ENCODE measurements at places on chromosomes 3 and 15. TPM values are rescaled to one million over a fixed set of nuclear protein-coding genes. Genes with fewer than 3 reads are reported as not detected.

- peaks cover 24% of the 10 kb centered on the region for H3K4me1 ChIP-seq
- no peak overlapping the region for H3K4me3 ChIP-seq
- no peak for DNase-seq
- peak overlapping the region; percentile 33 for H3K27ac ChIP-seq
- H3K27me3 ChIP-seq, result no peaks in the 10 kb centered on the region
These were observed 27.0 kb downstream of the PSTPIP1 start for GRCh38 chr15:77021803-77022381.

DNA sequence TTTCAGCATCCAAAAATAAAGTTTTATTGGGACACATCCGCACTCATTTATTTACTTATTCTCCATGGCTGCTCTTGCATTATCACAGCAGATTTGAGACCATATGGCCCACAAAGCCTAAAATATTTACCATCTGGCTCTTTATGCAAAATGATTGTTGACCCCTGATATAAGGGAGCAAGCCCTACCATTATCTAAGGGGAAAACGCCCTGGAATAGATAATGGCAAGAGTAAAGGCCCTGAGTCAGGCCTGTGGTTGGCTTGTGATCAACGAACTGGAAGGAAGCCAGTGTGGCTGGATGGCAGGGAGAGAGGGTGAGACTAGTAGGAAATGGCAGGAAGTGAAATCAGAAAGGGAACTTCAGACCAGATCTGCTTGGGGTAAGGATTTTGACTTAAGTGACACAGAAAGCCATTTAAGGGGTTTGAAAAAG is 24.6 kb upstream of the DMXL2 start:
- H3K4me1 ChIP-seq, result no peaks in the 10 kb centered on the region
- peaks cover 8% of the 10 kb centered on the region for H3K27me3 ChIP-seq
- no peak for DNase-seq
- no peak overlapping the region for H3K4me3 ChIP-seq
- no peaks in the 10 kb centered on the region for H3K36me3 ChIP-seq

GRCh38 chr3:37892927-37893600 is 31.4 kb downstream of the CTDSPL start:
- H3K4me1 ChIP-seq, result peaks cover 12% of the 10 kb centered on the region
- H3K27ac ChIP-seq, result no peak overlapping the region
- H3K4me3 ChIP-seq, result no peak overlapping the region
- no peak for DNase-seq
- H3K27me3 ChIP-seq, result no peaks in the 10 kb centered on the region
- H3K36me3 ChIP-seq, result no peaks in the 10 kb centered on the region

DNA sequence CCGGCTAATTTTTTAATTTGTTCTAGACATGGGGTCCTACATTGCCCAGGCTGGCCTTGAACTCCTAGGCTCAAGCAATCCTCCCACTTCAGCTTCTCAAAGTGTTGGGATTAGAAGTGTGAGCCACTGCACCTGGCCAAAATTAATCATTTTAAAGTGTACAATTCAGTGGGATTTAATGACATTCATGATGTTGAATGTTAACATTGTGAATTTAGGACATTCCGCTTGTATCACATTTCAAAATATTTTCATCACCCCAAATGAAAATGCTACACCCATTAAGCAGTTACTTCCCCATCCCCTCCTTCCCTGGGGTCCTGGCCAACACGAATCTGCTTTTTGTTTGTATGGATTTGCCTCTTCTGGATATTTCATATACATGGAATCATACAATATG is 62.1 kb upstream of the CGNL1 start:
- H3K36me3 ChIP-seq, result no peaks in the 10 kb centered on the region
- no peaks in the 10 kb centered on the region for H3K27me3 ChIP-seq
- H3K4me3 ChIP-seq, result no peak overlapping the region
- H3K27ac ChIP-seq, result no peak overlapping the region

GRCh38 chr15:99571299-99571698 is 5.5 kb downstream of the MEF2A start:
- no peaks in the 10 kb centered on the region for H3K27me3 ChIP-seq
- no peak overlapping the region for H3K4me3 ChIP-seq
- DNase-seq, result no peak
- H3K36me3 ChIP-seq, result no peaks in the 10 kb centered on the region

- H3K36me3 ChIP-seq, result no peaks in the 10 kb centered on the region
- no peak overlapping the region for H3K4me3 ChIP-seq
- no peaks in the 10 kb centered on the region for H3K4me1 ChIP-seq
- no peaks in the 10 kb centered on the region for H3K27me3 ChIP-seq
- no peak overlapping the region for H3K27ac ChIP-seq
These were observed 37.8 kb upstream of the TASOR start for GRCh38 chr3:56720849-56721248.

GRCh38 chr3:129199366-129199765 is 15.7 kb upstream of the CNBP start:
- no peaks in the 10 kb centered on the region for H3K36me3 ChIP-seq
- no peak overlapping the region for H3K27ac ChIP-seq
- H3K4me1 ChIP-seq, result peaks cover 18% of the 10 kb centered on the region
- H3K4me3 ChIP-seq, result no peak overlapping the region

DNA sequence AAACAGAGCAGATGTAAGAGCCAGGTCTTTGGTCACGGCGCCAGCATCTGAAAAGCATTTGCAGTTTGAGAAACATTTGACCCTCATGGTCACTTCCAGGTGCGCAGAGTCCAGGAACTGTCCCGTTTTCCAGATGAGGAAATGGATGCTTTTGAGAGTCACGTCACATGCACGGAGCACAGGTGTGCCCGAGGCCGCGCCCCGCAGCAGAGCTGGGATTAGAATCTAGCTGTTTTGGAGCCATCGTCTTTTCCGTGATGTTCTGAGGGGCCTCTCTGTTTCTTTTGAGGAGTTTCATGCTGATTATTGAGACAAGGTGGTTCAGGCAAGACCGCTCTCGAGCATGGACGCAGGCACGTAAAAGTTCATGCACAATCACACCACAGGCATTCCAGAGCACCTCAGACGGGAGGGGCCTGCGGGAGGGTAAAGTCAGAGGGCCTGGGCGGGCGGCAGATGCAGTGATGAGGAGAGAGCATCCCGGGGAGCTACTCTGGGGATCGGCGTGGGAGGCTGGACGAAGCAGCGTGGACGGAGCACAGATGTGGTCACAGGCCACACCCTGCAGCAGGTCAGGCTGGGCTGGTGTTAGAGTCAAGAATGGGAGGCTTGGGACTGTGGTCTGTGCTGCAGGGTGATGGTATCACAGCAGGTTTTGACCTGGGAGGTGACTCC is 139.2 kb upstream of the MEF2A start:
- H3K4me3 ChIP-seq, result no peak overlapping the region
- peaks cover 10% of the 10 kb centered on the region for H3K4me1 ChIP-seq
- H3K36me3 ChIP-seq, result no peaks in the 10 kb centered on the region
- H3K27ac ChIP-seq, result no peak overlapping the region
- no peaks in the 10 kb centered on the region for H3K27me3 ChIP-seq

DNA sequence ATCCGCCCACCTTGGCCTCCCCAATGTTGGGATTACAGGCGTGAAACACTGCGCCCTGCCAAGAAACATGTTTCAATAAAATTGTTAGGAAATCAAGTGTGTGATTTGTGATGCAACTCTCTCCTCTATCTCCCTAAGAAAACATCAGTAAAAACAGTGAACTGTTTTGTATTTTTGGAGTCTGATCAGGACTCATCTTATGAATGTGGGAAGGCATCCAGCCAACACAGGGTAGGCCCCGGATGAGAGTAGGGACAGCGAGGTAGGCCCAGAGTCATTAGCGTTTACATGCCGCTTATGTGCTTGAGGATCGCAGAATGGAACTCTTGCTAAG is 884 bp upstream of the GLYCTK start:
- peaks cover 14% of the 10 kb centered on the region for H3K36me3 ChIP-seq
- H3K27me3 ChIP-seq, result no peaks in the 10 kb centered on the region
- H3K4me3 ChIP-seq, result peak overlapping the region; percentile 88
- no peak for DNase-seq
- peaks cover 21% of the 10 kb centered on the region for H3K4me1 ChIP-seq
- H3K27ac ChIP-seq, result peak overlapping the region; percentile 100

DNA sequence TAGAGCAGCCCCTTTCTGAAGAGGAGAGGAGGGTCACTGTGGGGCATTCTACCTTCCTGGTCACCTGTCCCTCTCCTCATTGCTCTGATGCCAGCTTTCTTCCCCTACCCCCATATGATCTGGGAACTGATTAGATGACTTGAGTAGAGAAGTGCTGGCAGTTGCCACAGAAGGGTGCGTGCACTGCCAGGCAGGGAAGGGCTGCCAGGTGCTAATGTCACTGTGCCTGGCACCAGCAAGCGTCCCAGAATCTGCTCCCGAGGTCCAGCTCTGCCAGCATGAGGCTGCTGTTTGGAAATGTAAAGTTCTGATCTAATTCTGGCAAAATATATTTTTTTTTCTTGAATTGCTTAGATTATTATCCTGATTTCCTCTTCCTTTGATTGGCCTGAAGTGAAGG is 52.8 kb downstream of the PPM1L start:
- H3K27me3 ChIP-seq, result no peaks in the 10 kb centered on the region
- H3K4me1 ChIP-seq, result no peaks in the 10 kb centered on the region
- no peak for DNase-seq
- H3K4me3 ChIP-seq, result no peak overlapping the region

- peaks cover 4% of the 10 kb centered on the region for H3K36me3 ChIP-seq
- no peak overlapping the region for H3K4me3 ChIP-seq
- no peaks in the 10 kb centered on the region for H3K4me1 ChIP-seq
- no peaks in the 10 kb centered on the region for H3K27me3 ChIP-seq
- H3K27ac ChIP-seq, result no peak overlapping the region
- DNase-seq, result no peak
These were observed 33.9 kb downstream of the SHQ1 start for GRCh38 chr3:72814308-72814707.

- H3K27me3 ChIP-seq, result no peaks in the 10 kb centered on the region
- no peak overlapping the region for H3K27ac ChIP-seq
- H3K4me3 ChIP-seq, result no peak overlapping the region
- no peaks in the 10 kb centered on the region for H3K36me3 ChIP-seq
- H3K4me1 ChIP-seq, result no peaks in the 10 kb centered on the region
These were observed 26.3 kb downstream of the MRPS11 start for GRCh38 chr15:88493844-88494243.

- no peak for DNase-seq
- H3K36me3 ChIP-seq, result peaks cover 17% of the 10 kb centered on the region
- peaks cover 11% of the 10 kb centered on the region for H3K4me1 ChIP-seq
- no peaks in the 10 kb centered on the region for H3K27me3 ChIP-seq
- H3K27ac ChIP-seq, result no peak overlapping the region
These were observed 36.3 kb downstream of the KLF13 start for GRCh38 chr15:31362886-31363285.

- DNase-seq, result no peak
- no peaks in the 10 kb centered on the region for H3K27me3 ChIP-seq
- peaks cover 7% of the 10 kb centered on the region for H3K4me1 ChIP-seq
- no peak overlapping the region for H3K27ac ChIP-seq
- H3K4me3 ChIP-seq, result no peak overlapping the region
These were observed 1308.8 kb downstream of the ROBO2 start for GRCh38 chr3:78348664-78349063.

DNA sequence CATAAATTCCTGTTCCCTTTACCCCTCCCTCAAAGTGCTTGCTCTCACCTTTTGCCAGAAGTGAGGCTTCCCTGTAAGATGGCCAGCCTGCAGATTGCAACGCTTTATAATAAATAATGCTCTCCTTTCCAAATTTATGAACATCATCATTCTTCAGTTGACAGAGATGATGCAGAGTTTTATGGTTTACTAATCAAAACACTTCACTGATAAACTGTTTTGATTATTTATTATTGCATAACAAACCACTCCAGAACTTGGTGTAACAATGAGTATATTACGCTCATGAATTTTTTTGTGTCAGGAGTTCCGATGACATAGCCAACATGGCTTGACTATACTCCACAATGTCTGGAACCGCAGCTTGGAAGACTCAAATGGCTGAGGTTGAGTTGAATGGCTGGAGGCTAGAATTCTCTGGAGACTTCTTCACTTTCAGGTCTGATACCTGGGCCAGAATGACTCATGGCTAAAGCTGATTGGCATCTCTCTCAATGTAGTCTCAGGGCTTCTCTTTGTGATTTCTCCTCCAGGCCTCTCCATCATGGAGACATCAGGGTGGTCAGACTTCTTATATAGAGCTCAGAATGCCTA is 27.3 kb upstream of the TGFBR2 start:
- H3K4me3 ChIP-seq, result no peak overlapping the region
- no peak for DNase-seq
- no peak overlapping the region for H3K27ac ChIP-seq

DNA sequence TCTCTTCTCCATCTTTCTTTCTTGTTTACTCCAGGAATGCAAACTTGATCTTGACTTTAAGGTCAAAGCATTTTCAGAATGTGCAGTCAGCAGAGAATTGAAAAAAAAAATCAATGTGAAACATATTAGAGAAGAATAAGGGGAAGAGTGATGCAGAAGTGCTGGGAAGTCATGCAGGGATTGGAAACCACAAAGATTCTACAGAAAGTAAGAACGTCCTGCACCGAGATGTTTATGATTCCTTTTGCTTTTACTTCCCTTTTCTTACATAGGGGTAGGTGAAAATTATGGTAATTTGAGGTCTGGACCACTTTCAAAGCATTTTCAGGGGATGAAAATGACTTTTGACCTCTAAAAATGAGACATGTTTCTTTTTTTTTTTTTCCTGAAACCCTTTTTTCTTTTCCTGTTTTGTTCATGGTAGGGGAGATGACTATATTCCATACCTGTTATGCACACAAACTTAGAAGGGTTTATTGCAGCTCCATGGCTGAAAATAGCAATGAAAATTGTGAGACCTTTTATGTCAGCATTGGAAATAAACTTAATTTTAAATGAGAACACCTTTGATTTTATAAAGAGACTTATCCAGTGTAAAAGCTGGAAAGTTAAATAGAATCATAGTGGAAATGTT is 623.5 kb upstream of the TBL1XR1 start:
- no peak overlapping the region for H3K27ac ChIP-seq
- H3K36me3 ChIP-seq, result no peaks in the 10 kb centered on the region
- H3K4me1 ChIP-seq, result peaks cover 11% of the 10 kb centered on the region
- H3K4me3 ChIP-seq, result no peak overlapping the region
- no peak for DNase-seq

DNA sequence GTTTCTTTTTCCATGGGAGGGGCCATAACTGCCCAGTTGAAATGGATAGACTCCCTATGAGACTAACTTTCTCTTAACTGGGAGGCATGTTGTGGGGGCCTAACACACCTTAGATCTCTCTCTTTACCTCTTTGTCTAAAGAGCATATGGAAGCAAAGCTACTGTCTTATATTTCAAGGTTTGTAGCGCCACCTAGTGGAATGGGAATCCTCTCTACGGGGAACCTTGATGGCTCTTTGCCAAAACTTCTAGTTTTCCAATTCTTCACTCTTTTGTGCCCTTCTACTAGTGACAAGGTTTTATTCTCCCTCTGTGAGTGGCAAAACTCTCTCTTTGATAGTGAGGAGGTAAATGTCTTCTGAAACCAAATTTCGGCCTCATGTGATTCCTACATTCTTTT is 1030.4 kb upstream of the CADM2 start:
- no peak for DNase-seq
- H3K36me3 ChIP-seq, result no peaks in the 10 kb centered on the region
- no peak overlapping the region for H3K4me3 ChIP-seq
- no peak overlapping the region for H3K27ac ChIP-seq

- peaks cover 4% of the 10 kb centered on the region for H3K27me3 ChIP-seq
- no peaks in the 10 kb centered on the region for H3K4me1 ChIP-seq
- no peak overlapping the region for H3K27ac ChIP-seq
- no peak overlapping the region for H3K4me3 ChIP-seq
These were observed 10.2 kb downstream of the C3orf20 start for GRCh38 chr3:14685179-14685578.

Gene AMT
- total RNA-seq, result 0.85 TPM

Gene LRRC34
- not detected for total RNA-seq

Gene MME
- total RNA-seq, result 19.1 TPM

Gene PAQR5
- 10.5 TPM for total RNA-seq

Gene CTXN2
- total RNA-seq, result not detected

Gene HLTF
- total RNA-seq, result 70.5 TPM

Gene CCDC54
- total RNA-seq, result not detected

Gene HRH1
- total RNA-seq, result 15.9 TPM

Gene MYO5C
- 0.16 TPM for total RNA-seq

Gene EPHA3
- not detected for total RNA-seq

Gene PPP1R14D
- not detected for total RNA-seq

Gene TMC3
- not detected for total RNA-seq

Gene SYNPR
- total RNA-seq, result not detected
